A673 (cell line): ENCODE measurements at places on chromosomes 1 and 21.

- H3K36me3 ChIP-seq: no peaks in the 10 kb centered on the region
- H3K27ac ChIP-seq: no peak overlapping the region
- no peak for DNase-seq
- H3K4me3 ChIP-seq: no peak overlapping the region
- peaks cover 7% of the 10 kb centered on the region for H3K4me1 ChIP-seq
These were observed 3.7 kb upstream of the TRABD2B start for GRCh38 chr1:48000883-48001282.

DNA sequence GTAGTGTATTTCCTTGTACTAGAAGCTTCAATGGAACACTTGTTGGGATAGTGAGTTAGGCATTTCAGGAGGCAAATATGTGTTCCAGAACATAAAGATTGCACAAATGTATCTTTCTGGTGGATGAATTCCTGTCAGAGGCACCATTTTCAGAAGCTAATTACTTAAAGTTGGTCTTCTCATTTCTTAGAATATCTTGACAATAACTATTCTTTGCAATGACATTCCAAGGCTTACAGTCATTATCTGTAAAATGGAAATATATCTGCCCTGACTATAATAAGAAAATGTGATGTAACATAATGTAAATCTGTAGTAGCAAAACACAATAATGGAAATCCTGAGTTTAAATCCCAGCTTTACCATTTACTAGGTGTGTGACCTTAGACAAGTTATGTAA is 2.7 kb downstream of the VCAM1 start:
- peak overlapping the region; percentile 60 for H3K27ac ChIP-seq
- peaks cover 9% of the 10 kb centered on the region for H3K4me1 ChIP-seq
- H3K4me3 ChIP-seq: peak overlapping the region; percentile 26
- H3K36me3 ChIP-seq: no peaks in the 10 kb centered on the region
- DNase-seq: no peak

- H3K4me1 ChIP-seq: no peaks in the 10 kb centered on the region
- no peaks in the 10 kb centered on the region for H3K27me3 ChIP-seq
- no peak for DNase-seq
These were observed 93.8 kb downstream of the COQ8A start for GRCh38 chr1:227033880-227034279.

DNA sequence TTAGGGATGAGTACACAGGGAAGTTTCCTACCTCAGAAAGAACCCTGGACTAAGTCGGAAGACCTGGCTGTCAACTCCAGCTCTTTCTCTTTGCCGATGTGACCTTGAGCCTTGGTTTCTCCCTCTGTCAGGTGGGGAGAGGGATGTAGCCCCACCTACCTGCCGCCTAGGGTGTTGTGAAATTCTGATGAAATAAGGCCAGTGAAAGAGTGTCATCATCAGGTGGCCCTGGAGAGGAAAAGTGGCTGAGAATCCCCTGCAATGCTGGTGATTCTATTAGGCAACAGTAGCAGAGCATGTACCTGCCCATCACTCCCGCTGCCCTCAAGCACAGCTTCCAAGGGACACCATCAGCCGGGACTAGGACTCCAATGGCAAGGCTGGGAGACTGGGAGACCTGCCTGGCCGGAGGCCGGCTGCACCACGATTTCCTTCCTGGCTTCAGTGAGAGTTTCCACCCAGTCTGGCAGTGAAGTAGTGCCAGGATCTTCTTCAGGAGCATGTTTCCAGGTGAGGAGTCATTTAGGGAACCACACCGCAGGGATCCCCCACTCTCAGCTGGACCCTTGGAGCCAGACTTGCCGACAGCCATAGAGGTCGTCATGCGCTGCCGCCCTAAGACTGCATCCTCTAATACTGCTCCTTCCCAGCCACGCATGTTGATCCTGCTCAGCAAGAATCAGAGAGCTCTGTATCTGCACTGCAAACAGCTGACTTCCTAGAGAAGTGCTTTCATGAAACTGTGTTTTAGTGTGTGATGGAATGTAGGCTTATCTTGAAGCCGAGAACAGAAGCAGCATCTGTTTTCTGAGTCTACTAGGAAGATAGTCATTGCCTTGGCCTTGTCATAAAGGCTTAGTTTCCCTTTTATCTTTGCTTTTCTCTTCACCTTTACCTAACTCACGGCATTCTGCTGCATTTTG is 88.0 kb upstream of the F3 start:
- no peak overlapping the region for H3K4me3 ChIP-seq
- no peaks in the 10 kb centered on the region for H3K36me3 ChIP-seq
- H3K27me3 ChIP-seq: no peaks in the 10 kb centered on the region
- H3K4me1 ChIP-seq: no peaks in the 10 kb centered on the region
- no peak overlapping the region for H3K27ac ChIP-seq
